Naive thymus-derived CD8-positive, alpha-beta T cell (primary cell): ENCODE measurements at places on chromosomes 6 and 20. TPM values are rescaled to one million over a fixed set of nuclear protein-coding genes. Genes with fewer than 3 reads are reported as not detected.

The KCNK15 gene
- total RNA-seq, result not detected

The COX4I2 gene
- total RNA-seq, result not detected

The TJAP1 gene
- 54.7 TPM for total RNA-seq

The JPH2 gene
- total RNA-seq, result not detected

The ZBTB12 gene
- total RNA-seq, result 3.1 TPM

The GSTA3 gene
- not detected for total RNA-seq

The CST4 gene
- total RNA-seq, result not detected

The C6orf15 gene
- not detected for total RNA-seq

The LY86 gene
- total RNA-seq, result 2.2 TPM

The HUS1B gene
- total RNA-seq, result 2.5 TPM

The BANF2 gene
- total RNA-seq, result not detected

The PAK5 gene
- total RNA-seq, result not detected

The GNAS-AS1 gene
- total RNA-seq, result 1.3 TPM

The HLA-F gene
- 717 TPM for total RNA-seq

The RAB44 gene
- not detected for total RNA-seq

The PI16 gene
- total RNA-seq, result 0.65 TPM

The CLDN20 gene
- total RNA-seq, result not detected

The LRRN4 gene
- total RNA-seq, result not detected

The SAMD5 gene
- total RNA-seq, result not detected

The EYA4 gene
- total RNA-seq, result not detected

The AGER gene
- total RNA-seq, result 60.3 TPM

The GRM1 gene
- not detected for total RNA-seq

The TREM1 gene
- not detected for total RNA-seq

The CASS4 gene
- 11.6 TPM for total RNA-seq

The MAK gene
- total RNA-seq, result not detected

The SLC2A10 gene
- total RNA-seq, result not detected
